Stimulated activated CD4-positive, alpha-beta T cell treated with anti-CD3 and anti-CD28 coated beads, Interleukin-4, amount 100 ng/mL, for 4 hours (primary cell): ENCODE measurements at places on chromosomes 1 and 21.

- DNase-seq: no peak
Observed at GRCh38 chr1:151716771-151717631, at the start of gene CELF3. Gene CELF3, minus strand, starts transcription at chr1:151716803. Its CDS starts 783 bp downstream, at chr1:151716020.

DNA sequence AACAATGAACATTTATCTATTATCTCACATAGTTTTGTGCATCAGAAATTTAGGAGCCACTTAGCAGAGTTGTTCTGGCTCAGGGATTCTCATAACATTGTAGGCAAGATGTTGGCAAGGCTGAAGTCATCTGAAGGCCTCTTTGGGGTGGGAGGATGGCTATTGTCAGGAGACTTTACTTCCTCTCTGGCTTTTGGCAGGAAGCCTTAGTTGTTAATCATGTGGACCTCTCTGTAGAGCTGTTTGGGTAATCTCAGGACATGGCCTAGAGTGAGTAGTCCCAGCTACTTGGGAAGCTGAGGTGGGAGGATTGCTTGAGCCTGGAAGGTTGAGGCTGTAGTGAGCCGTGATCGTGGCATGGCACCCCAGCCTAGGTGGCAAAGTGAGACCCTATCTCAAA, 40.2 kb downstream of the RASAL2 start:
- no peak for DNase-seq

- DNase-seq: no peak
Observed at GRCh38 chr21:22355949-22356348, 1357.7 kb downstream of the NCAM2 start.

GRCh38 chr1:217983051-217983375, 302.1 kb upstream of the RRP15 start:
- no peak for DNase-seq

DNA sequence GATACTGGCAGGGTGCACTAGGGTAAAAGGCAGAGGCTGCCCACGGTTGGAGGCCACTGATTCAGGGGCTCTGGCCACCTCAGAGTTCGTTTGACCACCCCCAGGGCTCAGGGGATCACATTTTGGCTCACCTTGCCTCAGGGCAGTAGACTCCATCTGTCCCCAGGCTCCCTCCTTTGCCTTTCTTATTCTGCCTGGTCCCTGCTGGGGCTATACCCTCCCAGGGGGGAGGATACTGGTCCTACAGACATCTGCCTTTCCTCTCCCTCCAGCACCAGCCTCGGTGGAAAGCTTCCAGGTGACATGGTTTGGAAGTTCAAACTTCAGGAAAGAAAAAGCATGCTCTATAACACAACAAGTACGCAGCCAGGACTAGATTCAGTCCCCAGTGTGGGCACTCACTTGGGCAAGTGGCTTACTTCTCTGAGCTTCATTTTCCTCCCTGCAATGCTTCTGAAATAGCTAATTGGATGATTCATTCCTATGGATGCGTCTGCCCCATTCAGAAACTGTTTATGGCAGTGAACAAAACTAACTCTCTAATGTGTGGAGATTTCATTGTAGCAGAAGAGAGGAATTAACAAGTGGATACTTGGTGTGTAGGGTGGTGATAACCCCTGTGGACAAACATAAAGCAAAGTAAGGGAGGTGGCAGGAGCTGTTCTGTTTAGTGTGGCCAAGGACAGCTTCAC, 154.8 kb downstream of the TRABD2B start:
- DNase-seq: no peak

- DNase-seq: no peak
Observed at GRCh38 chr1:51526248-51526647, 7.2 kb upstream of the EPS15 start.
